Activated CD4-positive, alpha-beta T cell treated with anti-CD3 and anti-CD28 coated beads, Interleukin-2, amount 50 U/mL, for 48 hours (primary cell): ENCODE measurements at places on chromosomes 13 and 19.

DNA sequence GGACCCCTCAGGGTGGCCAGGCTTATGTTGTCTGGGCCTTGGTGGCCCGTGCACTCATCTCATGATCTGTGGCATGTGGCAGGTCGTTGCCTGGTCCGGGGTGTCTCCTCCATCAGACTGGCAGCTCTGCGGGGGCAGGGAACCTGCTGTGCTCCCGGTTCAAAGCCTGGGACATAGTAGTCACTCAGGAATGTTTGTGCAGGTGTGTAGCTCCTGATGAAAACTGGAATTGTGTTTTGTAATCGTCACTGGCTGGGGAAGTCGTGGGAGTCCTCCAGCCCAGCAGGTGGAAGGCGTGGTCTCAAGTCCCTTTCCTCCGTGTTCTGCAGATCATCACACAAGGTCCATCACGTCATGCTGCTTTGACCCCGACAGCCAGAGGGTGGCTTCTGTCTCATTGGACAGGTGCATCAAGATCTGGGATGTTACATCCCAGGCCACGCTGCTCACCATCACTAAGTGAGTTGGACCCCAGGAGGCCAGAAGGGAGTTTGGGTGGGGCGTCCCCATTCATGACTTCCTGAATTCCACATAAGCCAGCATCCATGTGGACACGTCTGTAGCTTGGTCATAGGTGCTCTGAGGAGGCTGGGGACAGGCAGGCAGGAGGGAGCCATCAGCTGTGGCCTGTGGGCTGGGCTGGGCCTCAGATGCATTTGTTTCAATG is 19.1 kb downstream of the WDR88 start:
- DNase-seq: no peak

DNA sequence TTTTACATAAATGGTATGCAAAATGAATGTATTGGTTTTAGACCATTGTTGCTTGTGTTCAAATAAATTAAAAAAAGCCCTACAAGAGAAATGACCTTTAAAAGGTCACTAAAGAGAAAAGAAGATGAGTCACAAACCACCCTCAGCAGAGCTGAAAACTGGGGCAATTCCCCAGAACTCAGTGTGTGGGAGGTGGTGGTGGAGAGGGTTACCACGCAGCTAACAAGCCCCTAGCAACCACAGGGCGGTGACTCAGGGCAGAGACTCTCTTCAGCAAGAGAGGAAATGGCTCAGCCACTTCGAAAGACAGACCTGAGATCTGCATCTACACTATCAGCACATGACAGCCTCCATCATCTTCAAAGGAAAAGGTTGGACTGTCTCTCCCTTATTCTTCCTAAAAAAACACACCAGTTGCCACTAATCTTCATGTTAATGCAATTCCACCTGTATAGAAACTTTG is 29.4 kb upstream of the NDFIP2 start:
- DNase-seq: peak; percentile 96

GRCh38 chr13:106561551-106562170 is 6.3 kb downstream of the ARGLU1 start:
- peak; percentile 60 for DNase-seq

DNA sequence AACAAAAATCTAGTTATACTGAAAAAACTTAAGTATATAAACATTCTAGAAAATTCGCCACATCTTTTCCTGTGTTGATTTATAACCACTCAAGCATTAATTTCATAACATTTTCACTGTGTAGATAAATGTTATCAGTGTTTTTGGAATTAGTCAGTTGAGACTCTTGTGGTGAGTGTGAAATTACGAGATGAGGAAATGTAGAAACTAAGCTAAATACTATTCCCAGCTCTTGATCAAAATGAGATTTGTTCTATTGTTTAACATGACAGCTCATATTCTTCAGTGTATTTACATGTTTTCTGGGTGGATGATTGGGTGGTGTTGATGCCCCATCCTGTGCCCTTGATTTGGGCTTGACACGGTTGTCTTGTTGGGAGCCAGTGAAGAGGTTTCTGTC is 406.8 kb downstream of the DACH1 start:
- DNase-seq: no peak

- no peak for DNase-seq
Measured at GRCh38 chr13:31441800-31442510, 242.2 kb downstream of the B3GLCT start.

- peak; percentile 30 for DNase-seq
Measured at GRCh38 chr19:4916292-4917082, 7.2 kb downstream of the UHRF1 start.

GRCh38 chr13:30354493-30355383 is 47.4 kb upstream of the KATNAL1 start:
- DNase-seq: no peak

DNA sequence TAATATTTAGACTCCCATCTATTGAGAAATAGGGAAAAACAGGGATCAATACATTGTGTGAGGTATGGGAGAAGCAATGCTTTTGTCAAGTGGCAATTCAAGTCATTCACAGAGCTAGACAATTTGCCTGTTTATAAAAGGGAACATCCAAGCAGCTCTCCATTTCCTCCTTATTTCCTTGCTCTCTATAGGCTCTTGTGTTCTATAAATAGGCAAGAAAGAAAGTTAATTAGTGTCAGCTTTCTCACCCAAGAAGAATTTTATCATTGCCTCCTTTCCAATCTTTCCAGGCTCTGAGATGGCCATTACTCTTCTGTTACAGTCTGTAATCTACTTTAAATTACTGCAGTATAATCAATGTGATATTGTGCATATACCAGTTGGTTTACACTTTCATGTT is 199.9 kb downstream of the LHFPL6 start:
- no peak for DNase-seq

- DNase-seq: no peak
Measured at GRCh38 chr13:101915331-101915730, 462.9 kb downstream of the ITGBL1 start.

- no peak for DNase-seq
Measured at GRCh38 chr13:74657765-74658164, 523.6 kb upstream of the KLF12 start.

GRCh38 chr19:28023064-28023463 is 1189.9 kb downstream of the UQCRFS1 start:
- no peak for DNase-seq

GRCh38 chr13:106115081-106115480 is 420.4 kb downstream of the EFNB2 start:
- no peak for DNase-seq

- DNase-seq: no peak
Measured at GRCh38 chr13:113734099-113734825, 24.8 kb upstream of the TMEM255B start.

DNA sequence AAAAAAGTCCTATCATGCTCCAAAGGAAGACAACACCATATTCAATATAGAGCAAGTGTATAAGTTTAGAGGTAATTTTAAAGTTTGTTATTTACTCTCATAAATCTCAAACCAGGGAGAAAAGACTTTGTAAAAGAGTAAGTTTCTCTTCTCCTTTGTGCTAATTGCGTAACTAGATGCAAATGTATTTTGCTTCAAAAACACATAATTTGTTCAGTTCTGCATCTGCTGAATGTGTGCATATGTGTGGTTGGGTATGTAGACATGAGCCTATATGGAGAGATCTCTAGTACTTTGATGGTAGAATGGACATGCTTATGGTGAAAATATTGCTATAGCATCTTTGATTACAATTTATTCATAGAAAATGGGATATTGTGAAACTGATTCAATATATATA is 17.8 kb upstream of the MIR17HG start:
- no peak for DNase-seq

GRCh38 chr19:1698636-1699035 is 46.2 kb upstream of the TCF3 start:
- no peak for DNase-seq

GRCh38 chr19:2353159-2353886 is 6.7 kb upstream of the TMPRSS9 start:
- no peak for DNase-seq

GRCh38 chr19:40365613-40366401 is 17.3 kb downstream of the PLD3 start:
- peak; percentile 64 for DNase-seq

- DNase-seq: no peak
Measured at GRCh38 chr13:79777504-79777903, 296.5 kb downstream of the NDFIP2 start.

DNA sequence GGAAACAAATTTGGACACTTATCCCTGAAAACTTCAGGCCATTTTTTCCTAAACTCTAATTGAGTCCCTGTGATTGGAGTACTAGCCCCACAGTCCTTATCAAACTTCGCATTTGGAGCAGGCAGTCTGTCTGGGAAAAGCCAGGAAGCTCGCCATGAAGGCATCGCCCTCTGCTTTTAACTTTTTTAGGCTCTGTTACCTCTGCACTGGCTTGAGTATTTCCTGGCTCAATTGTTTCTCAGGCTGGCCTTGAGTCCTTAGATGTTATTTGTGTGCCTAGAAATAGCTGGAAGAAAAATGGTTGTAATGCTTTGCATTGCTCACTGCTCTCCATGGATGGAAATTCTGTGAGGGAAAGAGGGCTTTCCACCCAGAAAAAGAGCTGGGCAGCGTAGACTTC is 24.2 kb downstream of the ACTN4 start:
- DNase-seq: no peak

DNA sequence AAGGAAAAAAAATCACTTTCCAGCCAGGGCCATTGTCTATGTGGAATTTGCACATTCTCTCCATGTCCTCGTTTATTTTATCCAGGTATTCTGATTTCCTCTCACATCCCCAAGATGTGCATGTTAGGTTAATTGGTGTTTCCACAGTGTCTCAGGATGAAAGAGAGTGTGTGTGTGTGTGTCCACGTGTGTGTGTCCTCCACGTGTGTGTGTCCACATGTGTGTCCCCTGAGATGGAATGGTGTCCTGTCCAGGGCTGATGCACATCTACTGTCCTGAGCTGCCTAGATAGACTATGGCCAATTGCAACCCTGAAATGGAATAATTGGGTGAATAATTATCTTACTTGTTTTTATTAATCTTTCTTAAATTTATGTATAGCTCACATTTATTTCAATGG is 2436.5 kb downstream of the PCDH9 start:
- no peak for DNase-seq

- DNase-seq: no peak
Measured at GRCh38 chr13:52703482-52703881, 36.1 kb downstream of the CNMD start.

GRCh38 chr13:72506706-72507105 is 220.7 kb downstream of the MZT1 start:
- no peak for DNase-seq

GRCh38 chr19:46367426-46367825 is 20.5 kb downstream of the PPP5C start:
- no peak for DNase-seq

GRCh38 chr19:29547981-29548380 is 22.2 kb downstream of the VSTM2B start:
- no peak for DNase-seq

GRCh38 chr19:29528350-29528945 is 2.7 kb downstream of the VSTM2B start:
- peak; percentile 78 for DNase-seq

GRCh38 chr13:40798380-40798779 is 9.0 kb downstream of the SLC25A15 start:
- DNase-seq: no peak

- DNase-seq: no peak
Measured at GRCh38 chr13:32624441-32624840, 38.2 kb downstream of the PDS5B start.

- DNase-seq: peak; percentile 28
Measured at GRCh38 chr13:48214519-48215121, 18.4 kb upstream of the ITM2B start.

- peak; percentile 61 for DNase-seq
Measured at GRCh38 chr19:42528354-42529247, at the start of gene CEACAM1. TSS of gene CEACAM1 (minus strand) at chr19:42528481. CDS start at chr19:42528374, 107 bp downstream.

DNA sequence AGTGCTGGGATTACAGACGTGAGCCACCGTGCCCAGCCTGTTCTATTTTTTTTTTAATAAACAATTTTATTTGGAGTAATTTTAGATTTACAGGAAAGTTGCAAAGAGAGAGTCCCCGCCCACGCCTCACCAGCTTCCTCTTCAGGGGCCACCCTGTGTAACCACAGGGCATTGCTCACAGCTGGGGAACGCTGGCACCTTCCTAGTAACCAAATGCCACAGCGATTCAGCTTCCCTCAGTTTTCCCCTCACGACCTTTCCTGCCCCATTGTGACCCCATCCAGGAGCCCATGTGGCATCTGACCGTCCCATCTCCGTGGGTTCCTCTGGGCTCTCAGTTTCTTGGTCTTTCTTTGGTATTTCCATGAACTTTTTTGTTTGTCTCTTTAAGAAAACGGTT is 83.9 kb downstream of the GNG7 start:
- DNase-seq: peak; percentile 87

DNA sequence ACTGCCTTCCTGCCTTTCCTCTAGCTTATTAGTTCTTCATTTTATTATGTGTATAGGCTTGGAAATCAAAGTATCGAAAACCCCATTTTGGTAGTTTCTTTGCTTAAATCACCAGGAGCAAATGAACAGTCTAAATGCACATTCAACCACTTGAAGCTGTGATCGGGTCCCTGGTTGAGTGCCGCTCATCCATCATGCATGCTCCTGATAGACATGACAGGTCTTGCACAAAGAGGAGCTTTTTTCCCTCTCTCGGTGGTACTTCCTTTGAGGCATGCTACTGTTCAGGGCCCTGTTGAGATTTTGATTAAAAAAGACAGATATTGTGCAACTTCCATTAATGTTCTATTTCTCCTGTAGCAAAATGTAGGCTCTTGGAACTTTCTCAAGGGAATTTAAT is 185.8 kb downstream of the OLFM4 start:
- DNase-seq: no peak

GRCh38 chr13:94352057-94352456 is 127.4 kb downstream of the DCT start:
- DNase-seq: no peak

DNA sequence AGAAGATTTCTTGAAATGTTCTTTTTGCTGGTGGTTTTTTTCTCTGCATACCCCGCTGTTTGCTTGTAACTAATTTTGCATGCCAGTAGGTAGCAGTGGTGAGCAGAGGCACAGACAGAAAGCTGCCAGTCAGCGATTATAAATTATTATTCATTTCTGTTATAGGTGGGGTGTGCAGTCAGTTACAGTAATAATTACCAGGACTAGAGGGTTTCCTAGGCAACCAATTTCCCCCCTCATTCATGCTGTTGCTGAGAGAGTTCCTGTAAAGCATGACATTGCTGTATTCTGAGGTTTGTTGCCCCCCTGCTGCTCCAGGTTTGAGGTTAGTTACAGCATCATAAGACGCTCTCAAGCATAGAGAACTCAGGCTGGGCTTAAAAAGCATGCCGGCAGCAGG is 104.5 kb downstream of the URI1 start:
- DNase-seq: no peak
